ENCODE measurements at places on chromosomes 11 and 22. TPM values are rescaled to one million over a fixed set of nuclear protein-coding genes. Genes with fewer than 3 reads are reported as not detected.

DNA sequence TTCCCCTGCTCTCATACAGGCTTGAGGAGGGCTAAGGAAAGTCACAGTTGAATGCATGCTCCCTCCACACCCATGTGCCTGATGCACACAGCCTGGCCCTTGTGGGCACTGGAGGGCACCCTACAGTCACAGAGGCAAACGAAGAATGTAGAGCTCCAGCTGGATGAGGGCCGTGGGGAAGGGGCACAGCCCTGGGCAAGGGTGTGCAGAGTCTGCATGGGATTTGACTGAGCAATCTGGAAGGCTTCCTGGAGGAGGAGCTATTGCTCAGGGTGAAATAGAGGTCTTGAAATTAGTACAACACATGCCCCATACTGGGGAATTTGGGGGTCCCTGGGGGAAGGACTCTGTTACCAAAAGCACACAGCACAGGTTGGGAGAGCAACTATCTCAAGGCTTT is 64.0 kb downstream of the KCNQ1 start:
- no peak for DNase-seq

DNA sequence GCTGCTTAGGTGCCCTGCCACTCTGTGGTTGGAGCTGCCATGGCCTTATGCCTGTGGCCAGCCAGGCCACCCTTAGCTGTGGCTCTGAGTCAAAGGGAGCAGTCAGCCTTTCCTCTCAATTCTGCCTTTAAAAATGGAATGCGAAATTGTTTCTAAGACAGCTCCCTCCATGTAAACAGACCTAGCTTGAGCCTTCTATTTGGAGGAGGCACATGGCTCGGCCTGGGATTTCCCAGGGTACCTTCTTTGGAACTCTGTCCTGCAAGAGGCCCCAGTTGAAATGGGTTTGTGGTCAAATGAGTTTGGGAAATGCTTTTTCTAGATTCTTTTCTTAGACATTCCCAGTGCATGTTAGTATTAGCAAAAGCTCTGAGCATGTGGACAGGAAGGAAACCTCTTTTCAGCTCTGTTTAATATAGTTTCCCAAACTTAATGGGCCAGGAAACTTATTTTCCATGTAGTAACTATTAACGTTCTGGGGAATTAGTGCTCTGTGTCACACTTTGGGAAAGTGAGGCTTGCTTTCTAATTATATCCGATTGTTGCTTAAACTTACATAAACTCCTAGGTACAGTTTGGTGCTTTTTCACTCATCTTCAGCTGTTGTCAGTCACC is 7.8 kb downstream of the PHOX2A start:
- no peak for DNase-seq

DNA sequence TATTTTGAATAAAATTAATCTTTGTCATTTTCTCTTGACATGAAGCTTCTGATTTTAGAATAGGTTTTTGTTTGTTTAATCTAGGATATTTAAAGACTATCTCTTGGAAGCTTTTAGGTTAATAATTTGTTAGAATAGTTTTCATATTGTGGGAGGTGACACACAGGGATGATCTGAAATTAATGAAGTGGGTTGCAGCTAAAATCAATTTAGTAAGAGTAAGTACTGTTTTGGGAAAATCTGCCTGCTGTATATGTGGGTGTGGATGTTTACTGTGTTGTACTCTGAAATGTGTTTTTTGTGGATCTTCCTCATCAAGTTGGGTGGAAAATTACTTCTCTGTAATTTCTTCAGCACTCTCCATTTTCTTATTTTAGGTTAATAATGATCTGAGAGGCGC is 67.3 kb downstream of the BID start:
- DNase-seq = no peak

DNA sequence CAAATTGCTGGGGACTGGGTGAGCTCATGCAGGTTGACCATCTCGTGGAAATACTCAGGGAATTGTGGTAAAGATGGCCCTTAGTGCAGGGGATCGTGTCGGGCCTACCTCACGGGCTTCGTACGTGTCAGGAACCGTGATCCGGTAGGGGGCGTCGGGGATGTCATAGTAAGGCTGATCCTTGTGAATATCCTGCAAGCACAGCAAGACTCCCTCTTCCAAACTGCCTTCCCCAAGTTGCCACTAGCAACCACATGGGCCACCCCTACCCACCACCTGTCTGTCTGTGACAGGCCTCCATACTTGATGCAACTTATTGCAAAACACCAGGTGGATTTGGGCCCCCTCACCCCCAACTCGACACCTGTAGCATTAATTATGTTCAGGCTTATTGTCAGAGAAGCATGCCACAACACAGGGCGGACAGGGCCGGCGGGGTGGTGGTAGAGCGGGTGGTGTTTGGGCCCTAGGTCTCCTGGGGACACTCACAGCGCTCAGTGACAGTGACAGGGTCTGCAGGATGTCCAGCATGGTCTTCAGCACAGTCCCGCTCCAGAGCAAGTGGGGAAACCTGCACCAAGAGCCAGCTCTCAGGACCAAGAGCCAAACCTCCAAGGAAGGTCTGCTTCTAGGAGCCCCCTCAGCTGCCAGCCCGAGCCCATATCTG is 22.6 kb upstream of the SERPIND1 start:
- no peak for DNase-seq

DNA sequence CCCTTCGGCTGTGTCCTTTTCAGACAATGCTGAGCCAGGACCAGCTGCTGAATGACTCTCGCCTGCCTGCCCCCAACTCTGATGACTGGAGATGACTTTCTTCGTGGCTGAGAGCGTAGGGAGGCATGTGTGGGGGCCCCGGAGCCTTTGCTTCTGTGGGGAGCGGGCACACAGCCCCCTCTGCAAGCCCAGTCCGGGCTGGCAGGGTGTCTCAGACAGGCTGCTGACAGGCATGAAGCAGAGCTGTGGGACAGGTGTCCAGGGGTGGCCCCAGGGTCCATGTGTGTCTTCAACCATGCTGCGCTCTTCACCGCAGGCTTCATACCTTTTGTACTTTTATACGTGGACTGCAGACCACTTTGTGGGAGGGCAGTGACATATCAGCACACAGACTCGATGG is 16.6 kb downstream of the CYB5R2 start:
- DNase-seq = no peak

GRCh38 chr22:48705159-48705916 is 1122.3 kb downstream of the BRD1 start:
- DNase-seq = no peak

GRCh38 chr11:108873941-108874340 is 209.1 kb downstream of the DDX10 start:
- DNase-seq = no peak

DNA sequence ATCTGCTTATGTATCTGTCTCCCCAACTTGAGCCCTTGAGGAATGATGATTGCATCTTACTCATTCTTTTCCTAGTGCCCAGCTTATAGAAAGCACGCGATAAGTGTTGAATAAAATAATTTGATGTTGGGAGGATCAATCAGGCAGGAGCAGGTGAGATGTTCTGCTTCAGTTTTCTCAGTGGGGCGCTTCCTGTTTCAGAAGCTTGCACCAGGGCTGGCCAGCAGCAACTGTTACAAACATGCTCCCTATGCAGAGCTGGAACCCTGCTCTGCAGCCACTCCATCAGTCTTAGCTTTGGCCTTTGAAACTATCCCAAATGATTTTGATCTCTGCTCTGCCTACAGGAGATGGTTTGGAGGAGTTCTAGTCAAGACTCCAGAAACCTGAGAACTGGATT is 3.9 kb downstream of the ENDOD1 start:
- DNase-seq = peak; percentile 75

DNA sequence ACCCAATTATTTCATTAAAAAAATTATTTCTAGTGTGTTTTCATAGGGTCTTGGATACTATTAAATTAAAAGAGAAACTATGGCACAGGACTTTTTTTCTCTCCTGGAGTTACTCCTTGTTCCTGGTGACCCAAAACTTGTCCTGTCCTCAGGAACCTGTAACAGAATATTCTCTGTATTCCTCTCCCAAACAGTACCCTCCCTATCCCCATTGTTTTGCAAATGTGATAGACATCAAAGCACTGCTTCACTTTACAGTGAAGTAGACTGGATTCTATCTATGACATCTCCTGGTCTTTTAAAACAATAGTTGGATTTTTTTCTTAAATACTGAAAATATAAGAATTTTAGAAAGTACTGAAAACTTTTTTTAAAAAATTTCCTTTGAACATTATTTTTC is 37.2 kb downstream of the FAR1 start:
- no peak for DNase-seq

DNA sequence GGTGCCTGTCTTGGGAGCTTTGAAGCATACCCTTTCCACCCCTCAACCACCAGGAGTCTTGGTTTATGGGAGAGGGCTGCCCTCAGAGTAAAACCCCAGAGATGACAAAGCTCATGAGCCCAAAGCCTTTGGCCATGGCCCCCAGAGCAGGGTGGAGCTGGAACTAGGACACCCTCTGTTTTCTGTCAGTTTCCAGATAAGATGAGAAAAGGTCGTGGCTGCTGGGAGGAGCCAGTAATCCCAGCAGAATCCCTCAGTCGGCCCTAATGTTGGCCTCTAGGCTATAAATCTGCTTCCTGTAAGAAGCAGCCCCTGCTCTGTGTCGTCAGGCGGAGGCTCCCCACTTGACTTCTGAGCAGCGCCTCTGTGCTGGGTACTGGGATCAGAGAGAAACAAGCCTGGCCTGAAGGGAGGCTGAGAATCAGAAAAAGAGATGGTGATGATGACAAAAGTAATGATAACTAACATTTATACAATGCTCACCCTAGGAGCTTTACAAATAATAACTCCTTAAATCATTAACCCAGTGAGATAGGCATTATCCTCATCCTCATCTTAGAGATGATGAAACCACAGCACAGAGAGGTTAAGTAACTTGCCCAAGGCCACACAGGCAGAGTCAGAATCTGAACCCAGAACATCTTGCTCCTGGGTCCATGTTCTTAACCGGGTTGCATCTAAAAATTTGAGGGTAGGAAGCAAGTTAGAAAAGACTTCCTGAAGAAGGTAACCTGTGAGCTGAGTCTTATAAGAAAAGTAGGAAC is 471.4 kb downstream of the SOX6 start:
- no peak for DNase-seq

- no peak for DNase-seq
Observed at GRCh38 chr22:45678961-45679912, 7.6 kb downstream of the ATXN10 start.

YPEL1 gene
- 18.2 TPM for total RNA-seq

GRCh38 chr11:72741429-72741833 is 10.8 kb downstream of the ARAP1 start:
- DNase-seq = peak; percentile 37

GRCh38 chr11:128535468-128536457 is 51.6 kb downstream of the ETS1 start:
- DNase-seq = no peak

DNA sequence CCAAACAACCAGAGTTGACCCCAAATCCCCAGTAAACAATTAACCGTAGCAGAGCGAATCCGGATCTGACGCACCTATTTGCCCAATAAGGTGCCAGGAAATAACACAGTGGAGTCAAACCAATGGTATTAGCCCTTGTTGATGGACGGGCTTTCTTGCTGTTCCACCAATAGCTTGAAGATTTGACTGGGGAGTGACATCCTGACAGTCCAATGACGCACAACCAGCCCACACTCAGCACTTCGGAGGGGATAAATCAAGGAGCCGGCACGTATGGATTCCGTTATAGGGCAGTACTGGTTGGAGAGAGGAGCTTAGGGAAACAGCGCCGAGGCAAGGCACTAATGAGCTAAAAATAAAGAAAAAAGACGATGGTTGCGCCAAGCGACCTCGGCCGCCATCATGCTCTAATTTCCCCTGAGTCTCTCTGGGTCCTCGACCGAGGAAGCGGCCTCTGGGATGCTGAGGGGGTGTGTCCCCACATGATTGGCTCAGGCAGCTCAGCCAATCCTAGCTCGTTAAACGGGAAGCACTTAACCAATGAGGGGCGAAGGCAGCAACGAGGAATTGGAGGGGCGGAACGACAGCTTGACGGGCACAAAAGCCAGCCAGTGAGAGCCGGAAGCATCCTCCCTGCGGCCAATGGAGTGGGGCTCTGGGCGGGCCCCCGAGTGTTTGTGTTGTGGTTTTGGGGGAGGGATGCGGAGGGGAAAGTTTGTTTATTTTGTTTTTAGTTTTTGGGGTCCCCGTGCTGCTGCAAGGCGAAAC is 49.5 kb downstream of the FAM83F start:
- DNase-seq = peak; percentile 100

DNA sequence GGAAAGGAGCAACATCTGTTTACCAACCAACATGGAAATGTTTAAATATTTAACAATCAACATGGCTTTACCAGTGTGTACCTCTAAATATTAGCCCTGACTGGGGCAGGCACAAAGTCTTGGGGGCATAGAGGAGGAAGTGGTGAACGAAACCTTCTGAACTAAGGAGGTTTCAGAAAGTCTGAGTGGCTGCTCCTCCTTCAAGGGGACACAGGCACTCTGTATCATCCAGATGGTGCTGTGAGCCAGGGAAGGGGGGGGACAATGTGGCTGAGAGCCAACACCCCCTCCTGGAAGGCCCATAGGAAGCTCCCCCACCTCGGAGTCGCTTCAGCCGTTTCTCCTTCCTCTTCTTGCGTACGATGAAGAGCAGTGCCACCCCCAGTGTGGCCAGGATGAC is 107.7 kb downstream of the CEP164 start:
- no peak for DNase-seq

FAM83F gene
- total RNA-seq = not detected

DNA sequence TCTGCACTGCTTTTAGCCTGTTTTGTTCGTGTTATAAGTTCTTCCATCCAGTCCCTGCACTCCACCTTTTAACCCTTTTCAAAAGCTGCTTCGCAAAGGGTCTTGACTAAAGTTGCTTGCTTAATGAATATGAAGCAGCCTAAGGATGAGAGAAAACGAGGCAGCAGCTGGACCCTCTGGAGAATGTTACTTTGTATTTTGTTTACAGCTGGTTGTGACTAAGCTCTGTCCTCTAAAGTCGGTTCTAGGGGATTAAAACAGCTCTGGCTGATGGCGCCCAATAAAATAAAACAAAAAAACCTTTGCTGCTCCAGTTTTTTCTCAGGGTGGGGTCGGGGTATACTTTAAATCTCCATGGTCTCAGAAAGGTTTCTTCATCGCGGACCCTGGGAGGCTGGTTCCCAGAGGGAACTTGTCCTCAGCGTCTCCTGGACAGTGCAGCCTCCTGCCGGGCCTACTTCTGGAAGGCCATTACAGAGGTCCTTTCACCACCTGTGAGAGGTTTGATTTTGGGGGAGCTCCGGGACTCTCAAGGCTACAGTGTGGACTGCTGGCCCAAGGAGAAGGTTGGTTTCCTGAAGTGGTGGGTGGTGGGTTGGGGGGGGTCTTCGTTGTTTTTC is 836 bp upstream of the RBM4 start:
- DNase-seq = no peak

DNA sequence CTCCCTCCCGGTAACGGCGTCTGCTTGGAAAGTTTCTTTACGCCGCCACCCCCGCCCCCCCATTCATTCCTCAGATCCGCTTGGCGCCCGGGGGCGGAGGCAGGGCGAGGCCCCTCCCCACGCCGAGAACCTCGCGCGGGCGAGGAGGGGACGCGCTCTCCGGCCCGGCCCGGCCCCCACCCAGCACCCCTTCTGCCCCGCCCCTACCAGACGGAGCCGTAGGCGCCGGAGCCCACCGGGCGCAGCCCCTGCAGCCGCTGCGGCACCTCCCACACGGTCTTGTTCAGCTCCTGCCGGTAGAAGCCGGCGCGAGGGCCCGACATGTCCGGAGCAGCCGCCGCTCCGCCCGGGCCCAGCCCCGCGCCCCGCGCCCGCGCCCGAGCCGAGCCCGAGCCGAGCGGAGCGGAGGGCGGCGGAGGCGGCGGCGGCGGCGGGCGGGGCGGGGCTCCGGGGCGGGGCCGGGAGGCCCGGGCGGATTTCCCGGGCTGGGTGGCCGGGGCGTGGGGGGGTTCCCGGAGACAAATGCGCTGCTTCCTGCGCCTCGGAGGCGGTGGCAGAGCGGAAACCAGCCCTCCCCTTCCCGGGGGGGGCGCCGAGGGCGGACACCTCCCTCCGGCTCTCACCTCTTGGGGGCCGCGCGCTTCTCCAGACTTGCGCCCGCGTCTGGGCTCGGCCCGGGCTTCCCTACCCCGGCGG is at the start of gene MAPK11:
Gene MAPK11, minus strand, starts transcription at position 411 of the 696 bp plus-strand sequence. Its CDS starts 88 bp downstream, at position 323.
- peak; percentile 76 for DNase-seq

BACE1 gene
- total RNA-seq = not detected
